IMR-90 (cell line): ENCODE measurements at places on chromosomes 12 and 14. TPM values are rescaled to one million over a fixed set of nuclear protein-coding genes. Genes with fewer than 3 reads are reported as not detected.

- DNase-seq: peak; percentile 96
These were observed at the start of gene FICD for GRCh38 chr12:108514973-108515814. TSS of gene FICD (plus strand) at chr12:108515277. CDS start at chr12:108516973, 1,696 bp downstream.

DNA sequence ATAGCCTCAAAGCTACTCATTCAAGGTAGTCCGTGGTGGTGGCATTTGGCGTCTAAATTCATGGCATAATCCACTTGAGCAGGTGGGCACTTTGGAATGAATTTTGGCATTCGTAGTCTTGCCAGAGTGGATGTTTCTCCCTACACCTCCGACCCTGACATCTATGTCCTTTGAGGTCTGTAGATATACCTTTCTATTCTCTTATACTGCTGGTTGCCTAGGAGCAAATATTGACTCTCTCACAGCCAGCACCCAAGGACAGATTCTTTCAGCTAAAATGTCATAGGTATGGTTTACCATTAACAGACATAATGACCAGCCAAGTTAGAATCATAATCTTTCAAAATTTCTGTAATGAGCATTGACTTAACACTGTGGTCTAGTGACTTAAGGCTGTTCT lies 47.4 kb upstream of the FLRT2 start:
- no peak for DNase-seq

DNA sequence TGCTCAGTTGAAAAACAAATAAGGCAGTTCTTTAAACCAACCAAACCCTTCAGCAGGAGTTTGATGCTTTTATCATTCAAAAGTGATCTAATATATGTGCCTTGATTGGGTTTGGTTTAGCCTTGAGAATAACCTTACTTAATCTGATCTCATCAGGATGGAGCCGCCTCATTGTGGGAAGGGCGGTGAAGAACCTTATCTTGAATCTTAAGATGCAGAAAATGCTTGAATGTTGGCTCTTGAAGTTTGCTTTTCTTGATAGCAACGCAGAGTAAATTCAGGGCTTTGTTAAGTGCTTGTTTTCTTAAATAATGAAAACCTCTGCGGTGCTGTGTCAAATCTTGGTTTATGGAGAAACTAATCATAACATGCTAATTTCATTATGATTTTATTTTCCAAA lies 138.2 kb downstream of the MON2 start:
- DNase-seq: peak; percentile 35

DNA sequence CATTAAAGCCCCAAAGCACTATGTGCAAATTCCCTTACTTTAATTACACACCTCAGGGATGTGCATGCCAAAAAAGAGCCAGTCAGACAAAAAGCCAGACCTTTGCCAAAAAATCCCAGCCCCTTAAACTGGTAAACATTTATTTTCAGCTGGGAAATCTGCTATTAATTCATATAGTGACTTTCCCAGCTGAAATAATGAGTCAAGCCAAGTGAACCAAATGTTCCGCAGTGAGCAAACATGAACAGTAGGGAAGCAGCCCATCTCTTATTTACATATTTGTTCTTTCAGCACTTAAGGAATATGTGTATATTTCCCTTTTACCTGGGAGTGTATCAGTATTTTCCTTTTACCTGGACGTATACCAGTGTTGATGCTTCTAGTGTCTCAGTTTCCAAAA lies 44.0 kb upstream of the OTX2 start:
- no peak for DNase-seq

OSGEP gene
- 32.4 and 38.0 TPM in 2 replicates for total RNA-seq

NFATC4 gene
- total RNA-seq: 13.6 and 15.6 TPM in 2 replicates
